ENCODE measurements at places on chromosomes 6 and 20.
A peak's percentile ranks its signal among the peaks of the same experiment; 100 is the strongest.

DNA sequence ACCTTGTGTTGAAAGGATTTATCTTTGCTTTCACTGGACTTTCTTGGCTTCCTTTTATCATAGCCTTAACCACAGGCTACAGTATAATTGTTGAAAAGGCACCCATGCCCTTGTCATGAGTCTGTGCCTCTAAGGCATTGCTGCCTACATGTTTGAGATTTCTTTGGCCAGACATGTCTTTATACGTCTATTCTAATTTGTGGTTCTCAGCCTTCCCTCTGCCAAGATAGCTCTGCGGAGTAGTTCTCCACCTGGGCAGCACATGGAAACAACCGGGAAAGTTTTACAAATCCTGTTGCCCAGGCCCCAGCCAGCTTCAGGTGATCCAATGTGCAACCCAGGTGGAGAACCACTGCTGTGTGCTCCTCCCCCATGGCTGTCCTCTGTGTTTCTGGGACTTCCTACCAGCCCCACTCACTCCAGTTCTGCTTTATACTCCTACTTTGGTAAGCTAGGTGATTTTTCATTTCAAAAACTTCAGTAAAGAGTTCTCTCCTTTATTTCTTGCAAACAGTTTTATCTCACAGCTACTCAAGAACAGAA, 159.6 kb upstream of the MYLIP start:
- DNase-seq: no peak

GRCh38 chr6:144315226-144315980, 30.3 kb downstream of the UTRN start:
- no peak for DNase-seq

GRCh38 chr20:15774926-15775325, 798.3 kb downstream of the KIF16B start:
- DNase-seq: no peak

GRCh38 chr6:104639668-104640067, 220.1 kb downstream of the HACE1 start:
- peak; percentile 74 for DNase-seq

GRCh38 chr6:156890627-156891314, 113.6 kb downstream of the ARID1B start:
- peak; percentile 46 for DNase-seq

- DNase-seq: no peak
These were observed 422.9 kb upstream of the CHD6 start for GRCh38 chr20:42041000-42041565.

- DNase-seq: peak; percentile 85
These were observed 5.3 kb upstream of the COL12A1 start for GRCh38 chr6:75210885-75211739.

- peak; percentile 38 for DNase-seq
These were observed at the start of gene IRF4 for GRCh38 chr6:391559-392440. TSS of gene IRF4 (plus strand) at chr6:391752. CDS start at chr6:393153, 1,401 bp downstream.

DNA sequence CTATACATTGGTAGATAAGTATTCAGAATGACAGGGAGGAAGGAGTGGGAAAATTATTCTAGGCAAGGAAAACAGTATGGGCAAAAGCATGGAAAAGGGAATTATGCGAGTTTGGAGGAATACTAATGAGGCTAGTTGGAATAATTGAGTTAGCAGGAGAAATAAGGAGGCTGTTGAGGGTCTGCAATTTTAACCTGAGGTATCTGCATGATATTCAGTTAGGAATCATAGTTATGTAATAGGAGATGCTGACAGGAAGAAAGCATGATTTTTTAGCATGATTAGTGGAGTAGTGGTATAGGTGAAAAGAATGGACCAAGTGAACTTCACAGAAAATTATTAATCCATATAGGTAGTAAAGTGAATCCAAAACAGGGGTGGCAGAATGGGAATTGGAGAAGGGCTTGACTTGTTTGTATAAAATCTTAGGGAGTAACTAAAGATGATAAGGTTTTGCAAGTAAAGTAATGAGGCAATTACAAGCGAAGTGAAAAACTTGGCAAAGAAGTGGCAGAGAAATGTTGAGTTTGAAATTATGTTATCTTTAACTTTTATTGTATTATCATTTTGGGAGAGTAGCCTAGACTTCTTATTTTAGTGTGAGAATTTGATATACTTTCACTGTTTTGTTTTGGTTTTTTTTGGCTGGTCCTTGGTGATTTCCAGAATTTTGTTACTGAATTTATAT, 5.7 kb downstream of the STXBP5 start:
- no peak for DNase-seq

- DNase-seq: no peak
These were observed 208.4 kb upstream of the CNR1 start for GRCh38 chr6:88374553-88374952.

DNA sequence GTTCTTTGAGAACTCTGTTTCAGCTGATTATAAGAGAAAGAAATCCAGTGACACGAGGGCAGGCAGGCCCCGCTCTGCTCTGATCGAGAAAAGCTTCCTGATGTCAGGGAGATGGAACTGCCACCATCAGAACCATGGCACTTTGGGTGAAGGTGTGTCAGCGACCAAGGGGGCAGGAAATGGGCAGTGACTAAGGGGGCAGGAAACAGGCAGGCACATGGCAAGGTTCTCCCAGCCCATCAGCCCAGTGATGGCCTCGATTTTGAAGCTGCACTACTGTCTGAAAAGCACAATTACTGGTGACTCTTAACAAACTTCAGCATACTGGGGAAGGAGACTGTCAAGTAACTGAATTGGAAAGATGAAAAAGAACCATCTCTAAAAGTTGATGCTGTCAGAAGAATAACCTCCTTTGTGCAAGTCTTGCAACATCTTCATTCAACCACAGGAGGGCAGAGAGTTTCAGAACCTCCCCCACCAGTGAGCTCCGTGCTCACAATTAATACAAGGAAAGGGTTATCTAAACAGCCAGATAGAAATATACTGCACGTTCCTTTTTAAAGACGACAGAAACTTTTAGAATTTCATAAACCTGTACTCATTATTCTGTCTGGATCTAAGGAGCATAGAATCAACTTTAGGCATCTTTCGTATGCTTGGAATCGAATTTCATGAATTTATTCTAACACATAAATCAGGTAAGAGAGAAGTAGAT, 39.1 kb downstream of the TMX4 start:
- DNase-seq: peak; percentile 12

GRCh38 chr6:105803442-105803841, 282.7 kb upstream of the PRDM1 start:
- DNase-seq: no peak

GRCh38 chr20:20628314-20628713, 84.1 kb downstream of the RALGAPA2 start:
- no peak for DNase-seq

DNA sequence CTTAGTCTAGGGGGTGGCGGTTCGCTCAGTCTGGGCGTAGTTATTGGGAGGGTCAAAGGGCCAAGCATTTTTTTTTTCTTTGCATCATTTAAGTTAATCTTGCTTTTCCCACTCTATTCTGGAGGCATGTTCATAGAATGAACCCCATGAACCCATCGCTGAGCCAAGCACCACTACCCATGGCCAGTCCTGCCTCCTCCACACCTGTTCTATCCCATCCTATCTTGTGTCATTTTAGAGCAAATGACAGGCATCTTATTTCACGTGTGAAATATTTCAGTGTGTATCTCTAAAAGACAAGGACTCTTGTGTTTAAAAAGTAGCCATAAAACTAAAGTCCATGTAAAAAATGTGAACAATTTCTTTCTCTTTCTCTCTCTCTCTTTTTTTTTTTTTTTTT, 13.9 kb downstream of the SRC start:
- DNase-seq: no peak

- DNase-seq: no peak
These were observed 2.7 kb upstream of the TRERF1 start for GRCh38 chr6:42454428-42454791.

- no peak for DNase-seq
These were observed 11.2 kb downstream of the TP53INP2 start for GRCh38 chr20:34715384-34715783.

- no peak for DNase-seq
These were observed 16.4 kb downstream of the TAAR2 start for GRCh38 chr6:132607544-132608233.

DNA sequence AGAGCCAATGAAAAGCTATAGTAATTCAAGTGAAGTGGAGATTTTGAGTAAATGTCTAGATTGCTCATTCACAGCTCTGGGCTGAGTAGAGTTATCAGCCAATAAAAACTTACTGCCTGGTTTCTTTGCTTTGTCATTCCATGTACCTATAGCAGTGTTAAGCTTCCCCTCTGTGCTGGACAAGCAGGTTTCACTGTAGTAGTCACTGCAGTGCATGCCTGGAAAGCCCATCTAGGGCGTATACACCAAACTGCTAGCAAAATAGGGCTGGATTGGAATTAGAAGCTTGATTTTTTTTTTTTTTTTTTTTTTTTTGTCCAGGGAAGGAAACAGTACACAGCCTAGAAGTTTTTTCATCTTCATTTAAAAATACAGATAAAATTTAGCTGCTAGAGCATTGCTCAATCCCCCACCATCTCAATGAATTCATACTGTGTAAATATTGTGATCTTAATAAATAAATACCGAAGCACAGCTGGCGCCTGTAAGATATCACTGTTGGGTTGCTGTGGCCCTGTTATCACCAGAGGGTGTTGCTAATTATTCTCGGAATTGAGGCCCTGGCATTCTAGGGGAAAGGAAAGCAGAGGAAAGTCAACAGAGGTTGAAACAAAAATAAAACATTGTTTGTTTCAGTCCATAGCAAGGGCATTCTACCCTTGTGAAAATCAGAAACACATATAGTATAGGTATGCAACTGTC, 968.5 kb upstream of the GJE1 start:
- DNase-seq: no peak

- DNase-seq: peak; percentile 18
These were observed 50.8 kb upstream of the BACH2 start for GRCh38 chr6:90347411-90347851.

GRCh38 chr6:148179786-148180185, 162.9 kb upstream of the SASH1 start:
- no peak for DNase-seq

GRCh38 chr6:22737331-22737730, 168.0 kb downstream of the HDGFL1 start:
- no peak for DNase-seq

DNA sequence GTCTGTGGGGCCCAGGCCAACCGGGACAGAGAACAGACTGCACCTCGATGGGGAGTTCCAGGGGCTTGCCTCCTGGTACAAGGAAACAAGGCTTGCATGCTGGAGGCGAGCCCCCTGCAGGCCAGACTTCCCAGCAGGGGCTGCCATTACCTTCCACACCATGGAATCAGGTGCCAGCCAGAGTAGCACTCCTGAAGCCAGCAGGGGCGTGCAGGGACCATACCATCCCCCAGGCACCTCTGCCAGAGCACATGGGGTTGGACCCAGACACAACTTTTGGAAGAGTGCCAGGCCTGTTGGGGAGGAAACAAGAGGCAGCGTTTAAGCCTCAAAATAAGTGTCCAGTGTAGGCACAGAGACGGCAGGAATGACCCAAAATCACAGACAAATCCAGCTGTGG, 6.5 kb downstream of the DDO start:
- no peak for DNase-seq

- DNase-seq: no peak
These were observed 338.5 kb downstream of the HACE1 start for GRCh38 chr6:104521176-104521575.

DNA sequence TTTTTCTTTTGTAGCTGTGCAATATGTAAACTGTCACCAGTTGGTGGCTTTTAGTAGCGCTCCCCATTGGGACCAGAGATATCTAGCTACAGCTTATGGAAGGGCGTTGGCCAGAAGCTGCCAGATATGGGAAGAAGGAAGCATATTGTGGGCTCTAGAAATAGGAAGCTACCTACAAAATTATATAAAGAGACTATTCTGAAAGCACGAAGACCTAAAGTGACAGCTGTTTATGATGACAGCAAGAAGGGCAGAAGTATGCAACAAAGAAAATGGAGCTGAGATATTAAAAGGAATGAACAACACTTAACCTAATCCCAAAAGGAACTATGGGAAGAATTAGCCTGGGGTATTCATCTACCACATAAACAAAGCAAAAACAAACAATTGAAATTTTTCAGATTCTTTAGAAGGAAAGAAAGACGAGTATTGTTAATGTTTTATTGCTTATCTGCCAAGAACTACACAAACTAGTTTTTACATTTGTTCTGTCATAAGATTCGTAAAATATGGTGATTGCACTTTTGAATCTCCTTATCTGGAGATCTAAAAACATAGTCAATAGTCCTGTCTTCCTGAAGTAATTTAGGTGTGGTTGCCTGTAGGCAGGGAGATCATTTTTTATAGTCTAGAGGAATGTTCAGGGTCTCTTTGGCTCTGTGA, 81.6 kb downstream of the NCOA7 start:
- no peak for DNase-seq

DNA sequence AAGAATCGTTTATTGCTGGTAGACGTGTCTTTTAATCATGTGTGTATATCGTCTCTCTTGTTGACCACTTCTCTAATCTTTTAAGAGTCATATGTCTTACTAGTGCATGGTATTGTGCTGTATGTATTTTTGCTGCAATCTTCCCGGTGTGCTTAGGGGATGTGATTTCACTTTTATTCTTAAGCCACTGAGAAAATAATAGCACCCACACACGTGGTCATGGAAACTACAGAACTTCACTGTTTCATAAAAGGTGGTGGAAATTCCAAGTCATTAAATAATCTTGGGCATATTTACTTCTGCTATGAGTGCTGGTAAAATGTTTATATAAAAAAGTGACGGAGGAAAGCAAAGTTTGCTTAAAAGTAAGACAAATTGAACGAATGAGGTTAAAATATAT, 3.0 kb upstream of the CDYL start:
- DNase-seq: peak; percentile 83

- DNase-seq: no peak
These were observed 23.7 kb downstream of the SULF2 start for GRCh38 chr20:47761482-47762047.

- peak; percentile 71 for DNase-seq
These were observed 77.4 kb upstream of the TMEM170B start for GRCh38 chr6:11460001-11460668.

- no peak for DNase-seq
These were observed 74.9 kb downstream of the HS3ST5 start for GRCh38 chr6:114267897-114268296.

- no peak for DNase-seq
These were observed 15.8 kb downstream of the ABHD12 start for GRCh38 chr20:25374842-25375241.

- no peak for DNase-seq
These were observed 172.0 kb downstream of the EYA2 start for GRCh38 chr20:47066484-47067270.

DNA sequence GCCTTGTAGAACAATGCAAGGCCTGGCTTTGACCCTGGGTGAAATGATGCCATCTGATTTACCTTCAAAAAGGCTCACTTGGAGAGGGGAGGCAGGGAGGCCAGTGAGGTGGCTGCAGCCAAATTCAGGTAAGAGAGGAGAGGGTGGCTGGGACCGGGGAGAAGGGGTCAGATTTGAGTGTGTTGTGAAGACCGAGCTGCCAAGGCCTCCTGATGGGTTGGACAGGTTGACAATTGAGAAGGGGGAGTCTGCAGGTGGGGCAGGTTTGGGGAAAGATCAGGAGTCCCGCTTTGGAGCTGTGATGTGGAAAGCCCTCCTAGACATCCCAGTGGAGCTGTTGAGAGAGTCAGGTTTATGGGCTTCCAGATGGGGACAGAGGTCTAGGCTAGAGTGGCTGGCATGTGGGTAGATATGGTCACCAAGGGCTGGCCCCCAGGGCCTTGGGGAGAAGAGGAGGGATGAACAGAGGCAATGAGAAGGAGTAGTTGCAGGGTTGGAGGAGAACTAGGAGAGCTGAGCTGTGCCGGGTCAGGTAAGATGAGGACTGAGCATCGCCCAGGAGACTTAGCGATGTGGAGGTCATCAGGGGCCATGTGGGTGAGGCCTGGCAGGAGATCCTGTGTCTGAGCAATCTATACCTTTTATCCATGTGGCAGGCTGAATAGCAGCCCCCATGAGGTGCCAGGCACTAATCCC, 70.5 kb upstream of the TOX2 start:
- no peak for DNase-seq

GRCh38 chr20:54189630-54190029, 15.8 kb upstream of the CYP24A1 start:
- DNase-seq: no peak
